IPS-NIHi11 (cell line): ENCODE measurements at places on chromosomes 1 and 21.
A peak's percentile ranks its signal among the peaks of the same experiment; 100 is the strongest.

DNA sequence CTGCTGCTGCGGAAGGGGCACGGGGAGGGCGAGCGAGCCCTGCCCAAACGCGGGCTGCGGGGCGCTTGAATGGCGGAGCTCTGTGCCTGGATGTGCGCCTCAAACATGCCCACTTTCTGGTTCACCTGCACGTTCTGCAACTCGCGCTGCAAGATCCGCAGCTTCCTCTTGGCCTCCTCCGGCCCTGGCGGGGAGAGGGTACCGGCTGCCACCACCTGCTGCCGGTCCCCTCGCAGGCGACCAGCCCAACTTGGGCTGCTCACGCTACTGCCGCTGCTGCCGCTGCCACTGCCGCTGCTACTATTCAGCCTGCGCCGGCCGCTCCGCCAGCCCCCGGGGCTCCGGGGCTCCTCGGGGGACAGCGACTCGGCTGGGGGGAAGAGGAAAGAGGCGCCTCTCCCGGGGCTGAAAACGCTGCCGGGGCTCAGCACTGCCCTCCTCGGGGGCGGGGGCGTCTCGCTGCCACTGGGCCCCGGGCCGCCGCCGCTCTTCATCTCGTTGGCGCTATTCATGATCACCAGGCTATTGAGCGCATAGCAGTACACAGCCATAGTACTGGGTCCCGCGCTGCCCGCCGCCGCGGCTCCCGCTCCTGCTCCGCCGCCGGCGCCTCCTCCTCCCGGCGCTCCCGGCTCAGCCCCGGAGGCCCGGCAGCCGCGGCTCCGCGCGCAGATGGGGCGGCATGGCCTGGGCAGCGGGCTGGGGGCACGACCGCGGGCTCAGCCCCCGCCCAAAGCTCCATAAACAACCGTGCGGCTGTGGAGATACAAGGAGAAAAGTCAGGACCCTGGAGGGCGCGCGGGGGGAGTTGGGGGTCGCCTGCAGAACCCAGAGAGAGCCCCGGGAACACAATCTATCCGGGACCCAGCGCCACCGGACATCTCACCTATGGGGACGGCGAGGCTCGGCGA is 1.9 kb downstream of the ITPKB start:
- DNase-seq = peak; percentile 41

DNA sequence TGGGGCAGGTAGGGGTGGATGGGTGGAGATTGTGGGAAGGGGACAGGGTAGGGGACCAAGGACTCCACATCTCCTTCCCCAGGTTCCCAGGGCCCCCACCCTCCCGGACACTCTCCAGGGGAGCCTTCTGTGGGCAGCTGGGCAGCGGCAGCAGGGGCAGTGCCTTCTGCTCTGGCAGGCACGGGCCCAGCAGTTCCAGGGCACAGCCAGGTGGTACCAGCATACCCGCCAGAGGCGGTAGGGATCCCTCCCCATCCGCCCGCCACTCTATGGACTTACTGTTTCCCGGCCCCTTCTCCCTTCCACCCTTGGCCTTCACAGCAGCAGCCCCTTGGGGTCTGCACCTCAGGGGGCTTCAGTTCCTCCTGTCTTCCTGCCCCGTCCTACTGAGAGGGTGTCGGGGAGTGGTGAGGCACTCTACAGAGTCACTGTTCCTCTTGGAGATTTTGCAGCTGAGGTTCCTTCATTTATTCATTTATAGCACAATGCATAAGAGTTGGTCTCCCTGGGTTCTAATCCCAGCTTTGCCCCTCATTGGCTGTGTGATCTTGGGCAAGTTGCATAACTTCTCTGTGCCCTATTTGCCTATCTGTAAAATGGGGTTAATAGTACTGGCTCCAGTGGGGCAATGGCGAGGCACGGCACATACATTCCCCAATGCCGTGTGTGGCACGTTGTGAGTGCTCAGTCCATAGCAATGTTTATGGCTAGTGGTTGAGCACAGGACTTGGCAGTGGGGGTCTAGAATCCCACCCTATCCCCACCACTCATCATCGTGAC is 17.0 kb downstream of the C1orf167 start:
- no peak for DNase-seq

GRCh38 chr1:34587761-34588160 is 167.1 kb upstream of the GJB5 start:
- no peak for DNase-seq

DNA sequence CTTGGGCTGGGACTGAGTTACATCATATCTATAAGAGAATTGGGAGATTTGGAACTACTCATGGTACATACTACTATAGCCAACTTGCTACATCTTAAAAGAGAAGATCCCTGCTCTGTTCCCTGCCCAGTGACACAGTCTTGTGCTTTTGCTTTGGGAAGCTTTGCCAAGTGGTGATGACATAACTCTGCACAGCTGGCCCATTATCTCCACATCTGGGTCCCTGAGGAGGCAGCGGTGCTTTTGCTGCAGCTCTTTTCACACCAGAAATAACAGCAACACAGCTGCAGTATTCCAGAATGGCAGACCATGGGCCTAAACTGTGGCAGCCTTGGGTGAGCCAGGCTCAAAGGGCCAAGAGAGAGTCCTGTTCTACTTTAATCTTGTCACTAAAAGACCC is 296.0 kb downstream of the HHAT start:
- DNase-seq = no peak

- DNase-seq = no peak
Observed at GRCh38 chr1:168497376-168497950, 46.3 kb downstream of the XCL2 start.

DNA sequence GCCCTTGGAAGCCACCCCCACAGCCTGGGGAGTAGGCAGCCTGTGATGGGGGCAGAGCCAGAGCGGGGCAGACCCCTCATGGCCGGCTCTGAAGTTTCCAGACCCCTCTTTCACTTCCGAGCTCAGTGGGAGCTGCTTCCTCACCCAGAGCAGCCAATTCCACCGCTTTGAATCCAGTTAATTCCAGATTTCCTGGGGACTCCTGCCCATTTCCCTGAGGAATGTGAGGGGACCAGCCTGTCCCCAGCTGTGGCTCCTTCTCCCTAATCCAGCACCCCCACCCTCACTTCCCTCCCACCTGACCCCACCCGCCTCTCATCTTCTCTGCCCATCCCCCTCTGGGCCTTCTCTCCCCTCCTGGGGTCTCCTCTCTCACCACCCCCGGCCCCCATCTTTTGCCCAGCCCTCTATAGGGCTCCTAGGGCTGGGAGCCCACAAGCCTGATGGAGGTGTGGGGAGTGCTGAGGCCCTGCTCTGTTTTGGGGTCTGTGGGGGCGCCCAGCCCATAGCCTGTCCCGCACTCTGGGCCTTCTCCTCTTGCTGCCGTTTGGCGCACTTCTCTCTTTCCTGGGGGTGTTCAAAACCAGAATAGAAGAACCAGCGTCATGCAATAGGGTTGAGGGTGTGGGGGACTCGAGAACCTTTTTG is 26.2 kb upstream of the TNFRSF1B start:
- no peak for DNase-seq

DNA sequence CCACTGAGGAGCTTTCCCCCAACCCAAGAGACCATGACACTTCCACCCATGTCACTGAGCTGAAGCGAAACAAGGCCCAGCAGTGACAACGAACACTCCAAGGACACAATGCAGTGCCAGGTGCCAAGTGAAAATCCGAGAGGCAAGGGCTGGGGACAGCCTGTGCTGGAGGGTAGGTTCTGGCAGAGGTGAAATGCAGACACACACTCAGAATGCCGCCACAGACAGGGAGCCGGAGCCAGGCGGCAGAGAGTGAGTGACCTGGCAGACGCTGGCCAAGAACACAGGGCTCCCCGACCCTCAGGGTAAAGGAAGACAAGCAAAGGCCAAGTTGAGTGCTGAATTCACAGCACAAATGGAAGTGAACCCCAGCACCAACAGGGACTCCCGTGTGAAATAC is 78.9 kb downstream of the CD46 start:
- DNase-seq = no peak

DNA sequence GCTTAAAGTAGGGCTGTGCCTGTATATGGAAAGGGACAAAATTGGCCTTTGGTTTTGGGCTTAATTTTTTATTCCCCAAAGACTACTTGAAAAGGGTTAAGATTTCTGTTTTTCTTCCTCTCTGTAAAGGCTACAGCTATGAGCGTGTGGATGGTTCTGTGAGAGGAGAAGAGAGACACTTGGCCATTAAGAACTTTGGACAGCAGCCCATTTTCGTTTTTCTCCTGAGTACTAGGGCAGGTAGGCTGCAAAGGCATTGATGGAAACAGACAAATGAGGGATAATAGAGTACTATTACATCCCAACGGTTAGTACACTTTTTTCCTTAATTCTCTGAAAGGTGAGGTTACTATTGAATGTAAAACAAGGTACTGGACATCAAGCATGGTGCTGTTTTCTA is 29.6 kb downstream of the CHD1L start:
- no peak for DNase-seq

GRCh38 chr1:25503551-25504426 is 39.6 kb upstream of the LDLRAP1 start:
- DNase-seq = peak; percentile 72

DNA sequence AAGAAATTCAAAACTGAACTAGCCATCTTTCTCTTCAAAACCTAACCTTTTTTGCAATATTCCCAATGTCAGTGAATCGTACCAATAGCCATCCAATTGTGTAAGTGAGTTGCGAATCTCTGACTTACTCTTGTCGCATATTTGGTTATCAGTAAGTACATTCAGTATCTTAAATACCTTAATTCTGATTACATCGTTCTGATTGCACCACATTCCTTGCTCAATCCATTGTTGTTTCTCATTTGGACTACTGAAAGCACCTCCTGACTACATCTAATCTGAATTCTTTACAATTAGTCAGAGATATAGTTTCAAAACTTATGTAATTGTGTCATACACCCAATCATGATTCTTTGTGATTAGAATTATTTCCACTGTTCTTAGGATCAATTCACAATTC is 16.8 kb upstream of the BRINP3 start:
- no peak for DNase-seq

- DNase-seq = no peak
Observed at GRCh38 chr1:67898033-67898726, 64.9 kb upstream of the GNG12 start.

DNA sequence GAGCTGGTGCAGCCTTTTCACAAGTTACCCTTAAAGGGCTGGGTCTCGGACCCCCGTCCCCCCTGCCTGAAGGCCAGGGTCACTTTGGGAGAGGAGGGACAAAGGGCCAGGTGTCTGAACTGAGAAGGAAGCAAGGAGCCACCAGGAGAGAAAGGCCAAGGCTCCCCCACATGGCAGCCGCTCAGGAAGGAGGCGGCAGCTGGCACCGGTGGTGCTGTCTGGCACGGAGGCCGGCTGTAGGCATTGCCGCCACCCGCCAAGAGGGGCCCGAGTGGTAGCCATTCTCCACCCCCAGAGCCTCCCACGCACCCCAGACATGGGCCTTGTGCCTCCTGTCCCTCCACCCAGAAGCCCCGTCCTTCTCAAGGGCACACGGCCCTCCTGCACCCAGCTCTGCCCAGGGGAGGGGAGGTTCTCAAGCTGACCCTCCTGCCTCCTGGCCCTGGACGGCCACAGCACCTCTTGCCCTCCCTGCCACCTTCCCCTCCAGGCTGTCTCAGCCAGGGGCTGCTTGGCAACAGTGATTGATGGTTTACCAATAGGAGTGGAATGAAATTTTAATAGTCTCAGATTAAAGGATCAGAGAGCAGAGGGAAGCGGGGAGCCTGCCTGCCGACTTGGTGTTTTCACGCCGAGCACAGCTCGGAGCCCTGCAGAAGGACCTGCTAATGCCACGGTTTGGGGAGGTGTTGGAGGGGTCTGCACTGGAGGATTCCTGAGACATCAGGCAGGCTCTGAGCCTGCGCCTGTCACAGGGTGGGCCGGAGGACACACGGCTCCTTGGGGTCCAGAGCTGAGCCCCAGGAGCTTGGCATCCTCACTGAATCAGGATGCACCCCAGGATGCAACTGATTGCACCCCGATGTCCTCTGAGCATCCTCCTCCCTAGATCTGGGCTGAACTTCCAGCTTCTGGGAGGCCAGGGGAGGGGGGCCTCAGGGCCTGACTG is 211.9 kb upstream of the VAMP3 start:
- no peak for DNase-seq

DNA sequence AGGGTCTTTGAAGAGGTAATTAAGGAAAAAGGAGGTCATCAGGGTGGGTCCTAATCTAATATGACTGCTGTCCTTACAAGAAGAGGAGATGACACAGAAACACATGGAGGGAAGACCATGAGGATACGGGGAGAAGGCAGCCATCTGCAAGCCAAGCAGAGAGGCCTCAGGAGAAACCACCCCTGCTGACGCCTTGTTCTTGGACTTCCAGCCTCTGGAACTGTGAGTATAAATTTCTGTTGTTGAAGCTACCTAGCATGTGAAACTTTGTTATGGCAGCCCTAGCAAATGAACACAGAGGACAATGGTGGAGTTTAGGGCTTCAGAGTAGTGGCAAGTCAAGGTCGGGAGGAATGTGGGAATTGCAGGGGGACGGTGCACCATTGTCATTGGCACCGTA is 36.7 kb upstream of the FAM89A start:
- DNase-seq = no peak

GRCh38 chr1:75165264-75165663 is 31.1 kb downstream of the LHX8 start:
- no peak for DNase-seq

GRCh38 chr1:89465201-89465600 is 59.4 kb upstream of the LRRC8B start:
- no peak for DNase-seq

DNA sequence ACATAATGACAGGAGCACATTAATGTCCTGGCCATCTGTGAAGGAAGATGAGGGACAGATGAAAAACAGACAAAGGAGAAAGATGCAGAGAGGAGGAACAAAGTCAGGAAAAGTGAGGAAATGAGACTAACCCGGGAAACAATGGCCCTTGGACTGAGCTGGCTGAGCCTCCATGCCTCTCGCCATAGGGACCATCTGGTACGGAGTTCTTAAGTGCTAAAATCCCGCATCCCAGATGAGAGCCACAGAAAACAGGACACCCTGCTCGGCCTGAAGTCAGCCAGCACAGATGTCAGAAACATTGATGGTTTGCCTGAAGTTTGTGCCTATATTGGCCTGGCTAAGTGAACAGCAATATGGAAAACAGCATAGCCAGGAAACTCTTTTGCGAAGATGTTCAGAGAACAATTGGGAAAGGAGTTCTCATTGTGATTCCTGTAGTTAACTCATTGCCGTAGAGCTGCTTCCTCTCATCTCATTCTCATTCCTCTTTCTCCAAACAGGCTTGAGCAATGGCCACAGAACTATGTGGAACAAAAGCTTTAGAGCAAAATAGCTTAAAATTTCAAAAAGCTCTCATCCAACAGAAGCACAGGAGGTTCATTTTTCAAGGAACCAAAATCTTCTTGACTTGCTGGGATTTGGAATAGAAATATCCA is 96.6 kb downstream of the ASTN1 start:
- DNase-seq = no peak

DNA sequence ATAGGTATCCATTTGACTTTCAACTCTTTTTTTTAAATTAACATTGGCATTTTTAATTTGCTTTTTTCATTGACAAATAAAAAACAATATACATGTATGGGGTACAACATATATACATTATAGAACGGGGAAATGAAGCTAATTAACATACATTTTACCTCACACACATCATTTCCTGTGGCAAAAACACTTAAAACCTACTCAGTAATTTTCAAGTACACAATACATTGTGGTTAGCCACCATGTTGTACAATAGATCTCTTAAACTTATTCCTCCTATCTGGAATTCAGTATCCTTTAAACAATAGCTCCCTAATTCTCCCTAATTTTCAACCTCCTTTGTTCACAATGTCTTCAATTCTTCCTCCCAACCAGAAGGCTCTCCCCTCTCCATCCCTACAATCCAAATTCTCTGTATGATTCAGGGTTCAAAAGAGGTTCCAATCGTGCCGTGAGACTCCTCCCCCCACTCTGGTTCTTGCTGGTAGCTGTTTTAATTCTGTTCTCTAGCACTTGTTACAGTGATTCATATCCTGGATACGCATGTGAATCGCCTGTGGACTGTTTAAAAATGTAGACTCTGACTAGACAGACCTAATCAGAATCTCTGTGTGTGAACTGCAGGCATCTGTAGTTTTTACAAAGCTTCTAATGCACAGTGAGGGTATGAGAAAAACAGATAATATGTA is 87.6 kb upstream of the DUSP10 start:
- no peak for DNase-seq
